Stimulated activated naive B cell treated with anti-CD40 and anti-IgM and Interleukin-4, amounts not matched to agents 10 μg/mL and 1 μg/mL and 100 μg/mL, for 72 hours (primary cell): ENCODE measurements at places on chromosomes 11 and 22.
A peak's percentile ranks its signal among the peaks of the same experiment; 100 is the strongest.

- DNase-seq = no peak
Measured at GRCh38 chr11:122863704-122864326, 18.7 kb upstream of the JHY start.

DNA sequence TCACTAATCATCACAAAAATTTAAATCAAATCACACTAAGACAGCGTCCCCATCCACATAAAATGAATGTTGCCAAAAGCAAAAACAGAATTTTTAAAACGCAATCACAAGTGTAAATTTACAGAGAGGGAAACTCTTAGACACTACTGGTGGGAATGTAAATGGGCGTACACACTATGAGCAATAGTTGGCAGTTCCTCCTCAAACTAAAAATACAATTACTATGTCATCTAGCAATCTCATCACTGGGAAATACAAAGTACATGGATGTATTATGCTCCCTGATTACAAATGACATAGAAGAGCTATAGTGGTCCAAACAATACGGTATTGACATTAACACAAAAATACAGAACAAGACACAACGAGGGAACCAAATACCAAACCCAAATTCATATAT lies 8.7 kb upstream of the RGL4 start:
- DNase-seq = no peak

- no peak for DNase-seq
Measured at GRCh38 chr22:39292031-39292462, 27.4 kb downstream of the RPL3 start.

GRCh38 chr11:61647529-61647928 lies 32.7 kb upstream of the DAGLA start:
- DNase-seq = no peak

DNA sequence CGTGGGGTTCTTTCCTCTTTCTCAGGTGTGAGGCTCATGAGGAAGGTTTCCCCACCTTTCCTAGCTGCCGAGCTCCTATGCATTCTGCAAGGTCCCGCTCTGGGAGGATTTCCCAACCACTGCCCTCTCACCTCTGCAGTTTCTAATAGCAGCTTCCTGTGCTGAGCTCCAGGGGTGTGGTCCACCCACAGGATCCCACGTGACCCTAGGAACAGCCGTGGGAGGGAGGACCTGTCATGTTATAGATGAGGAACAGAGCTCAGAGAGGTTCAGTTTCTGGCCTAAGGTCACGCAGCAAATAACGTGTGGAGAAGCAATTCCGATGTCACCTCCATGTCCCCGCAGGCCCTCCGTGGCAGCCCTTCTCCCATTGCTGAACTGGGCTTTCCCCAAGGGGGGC lies 38.5 kb downstream of the FLRT1 start:
- DNase-seq = no peak

- no peak for DNase-seq
Measured at GRCh38 chr11:84136926-84137325, 850.8 kb upstream of the CCDC90B start.

GRCh38 chr11:111663820-111664219 lies 61.6 kb downstream of the SIK2 start:
- no peak for DNase-seq

- no peak for DNase-seq
Measured at GRCh38 chr11:92211576-92212167, 12.9 kb upstream of the FAT3 start.

GRCh38 chr11:24622262-24622661 lies 125.4 kb downstream of the LUZP2 start:
- DNase-seq = no peak

- peak; percentile 7 for DNase-seq
Measured at GRCh38 chr11:17506942-17507341, 30.3 kb upstream of the ABCC8 start.
